ENCODE measurements at places on chromosomes 1 and 21.
A peak's percentile ranks its signal among the peaks of the same experiment; 100 is the strongest.

DNA sequence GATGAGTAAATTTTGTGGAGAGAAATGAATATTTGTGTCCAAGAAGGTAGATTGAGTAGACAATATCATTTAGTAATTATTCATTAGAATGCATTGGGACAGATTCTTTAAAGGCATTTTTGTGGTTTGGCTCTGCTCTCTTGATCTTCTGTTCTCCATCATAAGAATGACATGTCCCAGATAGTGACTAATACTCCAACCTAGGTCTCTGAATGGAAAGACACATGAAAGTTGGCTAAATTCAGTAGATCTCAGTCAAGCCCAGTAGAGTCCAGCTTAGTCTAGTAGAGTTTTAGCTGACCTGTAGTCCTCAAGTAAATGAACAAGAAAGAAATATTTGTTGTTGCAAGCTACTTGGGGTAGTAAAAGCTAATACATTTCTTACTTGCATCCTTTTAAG, 61.8 kb upstream of the DNAH14 start:
- no peak for DNase-seq

- DNase-seq, result peak; percentile 56
Measured at GRCh38 chr1:58545591-58546519, 671 bp downstream of the OMA1 start.

GRCh38 chr1:226154593-226154992, 31.9 kb downstream of the ACBD3 start:
- DNase-seq, result no peak

GRCh38 chr1:210922666-210923065, 211.3 kb downstream of the KCNH1 start:
- no peak for DNase-seq

- DNase-seq, result peak; percentile 38
Measured at GRCh38 chr1:30707412-30708360, 15.7 kb downstream of the MATN1 start.

DNA sequence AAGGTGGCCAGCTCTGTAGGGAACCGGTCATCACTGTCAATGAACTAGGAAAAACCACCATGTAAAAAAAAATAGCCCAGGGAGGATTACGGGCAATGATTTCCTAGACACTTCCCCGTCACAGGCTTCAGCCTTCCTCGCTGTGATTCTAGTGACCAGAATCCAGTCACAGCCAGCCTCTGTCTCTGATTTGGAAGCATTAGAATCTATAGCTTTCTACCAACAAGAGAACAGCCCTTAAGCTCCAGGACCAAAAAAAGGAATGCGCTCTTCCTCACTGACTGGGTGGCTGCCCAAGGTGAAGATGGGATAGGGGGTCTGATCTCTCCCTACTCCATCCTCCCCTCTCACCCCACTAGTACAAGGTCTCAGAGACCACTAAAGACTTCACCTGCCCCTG, 67.2 kb downstream of the TEX35 start:
- no peak for DNase-seq

GRCh38 chr1:101444873-101445618, 208.2 kb downstream of the S1PR1 start:
- DNase-seq, result no peak

GRCh38 chr1:55604749-55605148, 389.6 kb upstream of the USP24 start:
- DNase-seq, result no peak

GRCh38 chr1:49028396-49028795, 251.7 kb upstream of the BEND5 start:
- no peak for DNase-seq

DNA sequence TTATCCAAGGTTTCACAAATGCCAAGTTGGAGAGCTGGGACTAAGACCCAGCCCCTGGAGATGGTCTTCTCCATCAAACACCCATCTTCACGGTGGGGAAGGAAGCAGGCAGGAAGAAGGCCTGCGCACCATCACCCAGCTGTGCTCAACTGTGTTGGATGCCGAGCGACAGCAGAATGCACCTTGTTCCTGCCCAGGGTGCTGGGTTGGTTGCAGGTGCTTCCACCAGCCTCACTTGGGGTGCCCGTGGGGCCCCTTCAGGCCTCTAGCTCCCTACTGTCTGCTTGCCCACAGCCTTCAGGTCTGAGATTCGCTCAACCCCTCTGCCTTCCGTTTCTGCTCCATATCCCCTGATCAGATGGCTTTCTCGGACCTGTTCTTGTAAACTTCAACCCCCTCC, 42.5 kb downstream of the OLFML2B start:
- DNase-seq, result no peak

- no peak for DNase-seq
Measured at GRCh38 chr1:150397392-150398032, 33.6 kb downstream of the RPRD2 start.

DNA sequence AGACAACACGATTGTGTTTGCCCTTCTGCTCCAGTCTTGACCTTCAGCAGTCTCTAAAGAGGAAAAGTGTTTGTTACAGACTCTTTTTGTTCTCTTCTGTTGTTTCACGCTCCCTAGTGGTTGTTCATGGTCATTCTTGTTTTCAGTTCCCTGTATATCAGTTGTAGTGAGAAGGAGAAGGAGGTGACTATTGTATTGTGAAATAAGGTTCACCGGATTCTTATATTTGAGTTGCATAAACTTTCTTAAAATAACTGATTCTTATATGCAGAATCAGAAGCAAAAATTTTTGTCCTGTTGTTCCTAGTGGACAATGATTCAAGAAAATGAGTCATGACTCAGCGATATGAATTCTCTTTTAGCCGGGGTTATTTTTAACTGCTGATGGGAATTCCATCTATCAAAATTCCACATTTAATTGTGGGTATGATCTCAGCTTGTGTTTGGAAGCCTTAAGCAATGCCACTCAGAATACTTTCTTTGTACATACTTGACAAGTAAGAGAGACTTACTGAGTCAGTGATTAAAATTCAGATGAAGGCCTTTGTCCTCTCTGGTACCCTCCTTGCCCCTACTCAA, 152.2 kb downstream of the CLEC20A start:
- peak; percentile 50 for DNase-seq

GRCh38 chr1:6110326-6110725, 64.6 kb downstream of the KCNAB2 start:
- DNase-seq, result no peak

DNA sequence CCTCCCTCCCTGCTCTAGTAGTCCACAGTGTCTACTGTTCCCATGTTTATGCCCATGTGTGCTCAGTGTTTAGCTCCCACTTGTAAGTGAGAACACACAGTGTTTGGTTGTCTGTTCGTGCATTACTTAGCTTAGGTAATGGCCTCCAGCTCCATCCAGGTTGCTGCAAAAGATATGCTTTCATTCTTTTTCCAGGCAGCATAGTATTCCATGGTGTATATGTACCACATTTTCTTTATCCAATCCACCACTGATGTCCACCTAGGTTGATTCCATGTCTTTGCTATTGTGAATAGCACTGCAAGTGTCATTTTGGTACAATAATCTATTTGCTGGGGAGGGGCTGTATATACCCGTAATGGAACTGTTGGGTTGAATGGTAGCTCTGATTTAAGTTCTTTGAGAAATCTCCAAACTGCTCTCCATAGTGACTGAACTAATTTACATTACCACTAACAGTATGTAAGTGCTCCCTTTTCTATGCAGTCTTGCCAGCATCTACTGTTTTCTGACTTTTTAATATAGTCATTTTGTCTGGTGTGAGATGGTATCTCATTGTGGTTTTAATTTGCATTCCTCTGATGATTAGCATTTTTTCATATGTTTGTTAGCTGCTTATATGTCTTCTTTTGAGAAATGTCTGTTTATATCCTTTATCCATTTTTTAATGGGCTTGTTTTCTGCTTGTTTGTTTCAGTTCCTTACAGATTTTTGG, 191.9 kb upstream of the DMRTA2 start:
- no peak for DNase-seq

DNA sequence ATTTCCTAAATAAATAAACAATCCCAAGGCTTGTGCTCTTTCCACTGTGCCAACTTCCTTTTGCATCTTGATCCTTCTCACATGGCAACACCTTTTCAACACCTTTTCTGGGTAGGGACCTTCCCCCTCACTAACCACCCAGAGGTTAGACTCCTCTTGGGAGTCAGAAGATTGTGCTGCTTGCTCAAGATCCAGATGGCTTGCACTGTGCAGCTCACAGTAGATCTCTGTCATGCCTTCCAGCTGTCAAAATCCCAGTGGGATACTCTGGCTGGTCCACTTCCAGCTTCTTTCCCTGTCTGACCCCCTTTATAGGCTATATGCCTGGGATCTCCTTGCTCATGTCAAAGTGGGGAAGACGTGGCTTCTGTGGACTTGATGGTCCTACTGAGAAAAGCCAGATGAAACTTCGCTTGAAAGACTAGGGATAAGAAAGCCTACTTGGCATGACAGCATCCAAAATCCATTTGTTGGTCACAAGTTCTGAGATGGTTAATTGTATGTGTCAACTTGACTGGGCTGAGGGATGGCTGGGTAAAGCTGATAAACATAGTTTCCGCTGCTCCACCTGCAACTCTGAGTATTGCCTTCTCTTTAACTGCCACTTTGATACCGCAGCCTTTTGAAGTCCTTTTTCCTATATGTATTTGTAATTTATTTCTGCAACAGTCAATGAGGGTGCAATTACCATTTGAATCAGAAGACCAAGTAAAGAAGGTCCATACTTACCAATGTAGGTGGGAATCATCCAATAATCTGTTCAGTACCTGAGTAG, 74.5 kb downstream of the S1PR1 start:
- DNase-seq, result no peak

GRCh38 chr1:8006037-8006963, 19.8 kb downstream of the ERRFI1 start:
- DNase-seq, result no peak

DNA sequence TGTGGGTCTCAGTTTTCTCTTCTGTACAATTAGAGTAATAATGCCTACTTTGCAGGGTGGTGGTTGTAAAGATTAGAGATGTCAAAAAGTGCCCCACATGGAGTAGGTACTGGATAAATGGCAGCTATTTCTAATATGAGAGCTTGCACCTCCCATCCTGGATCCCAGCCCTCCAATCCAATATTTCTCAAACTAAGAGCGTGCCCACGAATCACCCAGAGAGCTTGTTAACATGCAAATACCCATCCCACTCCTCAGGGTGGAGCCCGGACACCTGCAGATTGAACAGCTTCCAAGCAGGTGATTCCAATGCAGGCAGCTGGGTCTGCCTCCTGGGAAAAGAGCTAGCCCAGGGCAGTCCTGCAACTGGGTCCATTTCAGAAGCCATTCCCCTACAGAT, 33.0 kb downstream of the LRRN2 start:
- DNase-seq, result no peak

GRCh38 chr1:47209725-47210325, 20.0 kb upstream of the PDZK1IP1 start:
- no peak for DNase-seq

- DNase-seq, result no peak
Measured at GRCh38 chr1:9442278-9442846, 96.9 kb upstream of the SLC25A33 start.

GRCh38 chr1:96234299-96234698, 487.3 kb upstream of the PTBP2 start:
- no peak for DNase-seq

- no peak for DNase-seq
Measured at GRCh38 chr1:27027575-27028250, 15.1 kb upstream of the TENT5B start.

GRCh38 chr1:15883326-15883725, 35.8 kb downstream of the SPEN start:
- DNase-seq, result no peak

- peak; percentile 48 for DNase-seq
Measured at GRCh38 chr1:36089393-36090121, 865 bp downstream of the ADPRS start.

DNA sequence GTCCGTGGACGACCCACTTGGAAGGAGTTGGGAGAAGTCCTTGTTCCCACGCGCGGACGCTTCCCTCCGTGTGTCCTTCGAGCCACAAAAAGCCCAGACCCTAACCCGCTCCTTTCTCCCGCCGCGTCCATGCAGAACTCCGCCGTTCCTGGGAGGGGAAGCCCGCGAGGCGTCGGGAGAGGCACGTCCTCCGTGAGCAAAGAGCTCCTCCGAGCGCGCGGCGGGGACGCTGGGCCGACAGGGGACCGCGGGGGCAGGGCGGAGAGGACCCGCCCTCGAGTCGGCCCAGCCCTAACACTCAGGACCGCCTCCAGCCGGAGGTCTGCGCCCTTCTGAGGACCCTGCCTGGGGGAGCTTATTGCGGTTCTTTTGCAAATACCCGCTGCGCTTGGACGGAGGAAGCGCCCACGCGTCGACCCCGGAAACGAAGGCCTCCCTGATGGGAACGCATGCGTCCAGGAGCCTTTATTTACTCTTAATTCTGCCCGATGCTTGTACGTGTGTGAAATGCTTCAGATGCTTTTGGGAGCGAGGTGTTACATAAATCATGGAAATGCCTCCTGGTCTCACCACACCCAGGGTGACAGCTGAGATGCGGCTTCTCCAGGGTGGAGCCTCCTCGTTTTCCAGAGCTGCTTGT, 32.4 kb downstream of the PRMT2 start:
- no peak for DNase-seq

DNA sequence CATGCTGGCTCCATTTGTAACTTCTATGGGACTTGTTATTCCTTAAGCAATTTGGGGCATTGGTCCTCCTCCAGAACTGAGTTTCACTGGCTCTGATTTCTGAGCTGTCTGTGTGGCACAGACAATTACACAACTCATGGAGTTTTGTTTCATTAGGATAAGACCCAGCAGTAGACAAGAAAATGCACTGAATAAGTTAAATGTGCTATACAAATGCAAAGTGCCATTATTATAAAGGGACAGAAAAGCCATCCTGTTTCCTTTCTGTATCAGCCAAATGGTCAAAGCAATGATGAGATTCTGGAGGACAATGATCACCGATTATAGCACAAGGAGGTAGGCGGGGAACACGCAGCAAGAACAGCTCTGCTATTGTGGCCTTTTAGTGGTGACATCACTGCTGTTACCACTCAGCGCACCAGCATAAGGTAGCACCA, 81.9 kb downstream of the CNIH3 start:
- DNase-seq, result no peak

GRCh38 chr1:117657949-117658660, 52.3 kb downstream of the TENT5C start:
- no peak for DNase-seq

- DNase-seq, result no peak
Measured at GRCh38 chr1:81577004-81577697, 223.6 kb upstream of the ADGRL2 start.

- no peak for DNase-seq
Measured at GRCh38 chr1:157639800-157640199, 41.9 kb upstream of the FCRL4 start.

GRCh38 chr1:24109166-24109483, 2.8 kb downstream of the MYOM3 start:
- no peak for DNase-seq
